Activated CD4-positive, CD25-positive, alpha-beta regulatory T cell treated with anti-CD3 and anti-CD28 coated beads, Interleukin-2, amount 50 U/mL, for 24 hours (primary cell): ENCODE measurements at places on chromosomes 3 and 15.

GRCh38 chr3:157445857-157446256 is 9.2 kb downstream of the PTX3 start:
- ATAC-seq: no peak

DNA sequence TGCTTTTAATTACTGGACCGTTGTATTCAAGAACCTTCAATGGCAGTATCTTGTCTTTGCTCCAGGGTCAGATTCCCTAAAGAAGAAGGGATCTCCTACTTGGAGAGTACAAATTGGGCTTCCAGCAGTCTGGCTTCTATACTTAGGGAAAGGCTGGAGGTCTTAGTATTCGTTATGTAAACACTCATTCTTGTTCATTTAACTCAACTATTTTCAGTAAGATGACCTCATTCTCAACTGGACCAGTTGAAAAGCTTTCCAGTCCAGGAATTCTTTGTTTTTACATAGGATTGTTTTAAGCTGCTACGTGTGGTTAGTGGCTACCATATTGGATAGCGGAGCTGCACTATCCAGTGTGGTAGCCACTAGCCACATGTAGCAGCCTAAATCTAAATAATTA is 4.6 kb downstream of the SENP5 start:
- no peak for ATAC-seq

- no peak for ATAC-seq
Measured at GRCh38 chr3:171528102-171528501, 67.9 kb upstream of the TNIK start.

GRCh38 chr15:52288051-52288942 is 7.3 kb downstream of the MYO5C start:
- ATAC-seq: no peak

GRCh38 chr3:16512435-16513140 is 911 bp downstream of the RFTN1 start:
- ATAC-seq: peak; percentile 37

GRCh38 chr3:83913381-83913780 is 1045.4 kb upstream of the CADM2 start:
- ATAC-seq: no peak

DNA sequence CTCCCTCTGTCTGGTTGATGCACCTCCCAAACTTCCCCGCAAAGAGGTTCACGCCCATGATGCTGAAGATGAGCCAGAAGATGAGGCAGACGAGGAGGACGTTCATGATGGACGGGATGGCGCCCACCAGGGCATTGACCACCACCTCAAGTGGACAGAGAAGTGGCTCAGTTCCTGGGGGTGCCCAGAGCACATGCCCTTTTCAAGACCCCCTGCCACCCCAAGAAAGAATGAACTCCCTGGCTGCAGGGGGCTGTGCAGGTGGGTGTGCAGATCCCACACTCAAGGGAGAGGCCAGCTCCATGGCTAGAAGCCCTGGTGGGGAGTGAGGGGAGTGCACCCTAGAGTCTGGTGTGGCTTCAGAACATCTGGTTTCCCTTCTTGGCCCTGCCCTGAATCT is 64.1 kb downstream of the EXOG start:
- no peak for ATAC-seq

DNA sequence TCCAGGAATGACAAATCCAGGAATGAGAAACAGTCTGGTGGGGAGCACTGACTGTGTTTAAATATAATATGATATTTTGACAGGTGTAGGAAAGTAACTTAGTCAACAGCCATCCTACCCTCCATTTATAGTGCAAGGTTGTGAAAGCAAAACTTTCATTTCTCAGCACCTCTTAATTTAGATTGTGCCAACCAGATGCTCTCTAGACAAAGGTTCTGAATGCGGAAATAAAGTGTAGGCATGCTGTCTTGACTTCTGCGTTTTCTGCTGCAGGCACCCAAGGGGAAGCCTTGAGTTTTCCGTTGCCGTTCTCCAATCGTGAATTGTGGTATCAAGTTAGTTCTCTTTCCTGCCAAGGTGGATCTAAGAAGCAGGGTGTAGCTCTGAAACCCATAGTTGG is 261.9 kb upstream of the SUCLG2 start:
- no peak for ATAC-seq

DNA sequence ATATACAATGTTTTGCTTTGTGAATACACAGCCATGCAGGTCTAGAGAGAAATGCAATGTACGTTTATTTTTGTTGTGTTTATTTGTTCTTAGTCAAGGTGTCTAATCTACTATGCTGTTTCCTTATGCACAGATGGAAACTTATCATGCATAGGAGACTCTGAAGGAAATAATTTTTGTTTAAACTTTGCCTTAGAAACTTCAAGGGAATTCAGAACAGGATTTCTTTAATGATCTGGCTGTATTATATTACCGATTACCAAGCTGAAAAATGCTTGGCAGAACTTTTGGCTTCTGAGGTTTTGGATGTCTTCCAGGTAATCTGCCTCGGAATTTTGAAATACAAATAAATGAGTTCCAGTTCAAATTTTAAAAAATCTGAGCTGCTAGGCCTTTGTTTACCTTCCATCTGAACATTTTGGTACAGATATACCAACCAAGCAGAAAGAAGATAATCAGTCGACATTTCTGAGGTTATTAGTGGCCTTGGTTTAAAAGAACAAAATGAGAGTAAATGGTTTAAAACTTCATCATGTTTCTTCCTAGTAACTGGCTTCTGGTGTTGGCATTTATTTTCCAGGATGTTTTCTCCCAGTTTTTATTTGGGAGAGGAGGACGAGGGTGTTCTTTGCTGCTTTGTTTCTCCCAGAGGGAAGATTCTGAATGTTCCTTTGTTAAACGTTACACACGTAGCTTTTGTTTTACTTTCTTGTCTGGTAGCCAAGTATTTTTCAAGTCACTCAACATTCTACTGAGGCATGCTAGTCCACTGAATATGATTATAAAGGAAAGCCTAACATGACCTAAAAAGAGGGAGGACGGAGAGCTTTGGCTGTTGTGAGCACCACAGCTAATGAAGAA is 421.8 kb upstream of the TBL1XR1 start:
- ATAC-seq: no peak

DNA sequence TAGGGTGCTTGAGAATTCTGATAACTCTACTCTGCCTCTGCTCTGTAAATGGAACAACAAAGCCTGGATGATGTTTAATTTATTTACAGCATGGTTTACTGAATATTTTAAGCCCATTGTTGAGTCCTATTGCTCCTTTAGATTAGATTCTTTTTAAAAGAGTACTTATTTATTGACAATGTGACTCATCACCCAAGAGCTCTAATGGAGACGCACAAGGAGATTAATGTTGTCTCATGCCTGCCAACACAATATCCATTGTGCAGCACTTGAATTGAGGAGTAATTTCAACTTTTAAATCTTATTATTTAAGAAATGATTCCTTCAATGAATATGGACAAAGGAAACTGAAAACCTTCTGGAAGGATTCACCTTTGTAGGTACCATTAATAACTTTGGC is 691.4 kb downstream of the ZBBX start:
- no peak for ATAC-seq

DNA sequence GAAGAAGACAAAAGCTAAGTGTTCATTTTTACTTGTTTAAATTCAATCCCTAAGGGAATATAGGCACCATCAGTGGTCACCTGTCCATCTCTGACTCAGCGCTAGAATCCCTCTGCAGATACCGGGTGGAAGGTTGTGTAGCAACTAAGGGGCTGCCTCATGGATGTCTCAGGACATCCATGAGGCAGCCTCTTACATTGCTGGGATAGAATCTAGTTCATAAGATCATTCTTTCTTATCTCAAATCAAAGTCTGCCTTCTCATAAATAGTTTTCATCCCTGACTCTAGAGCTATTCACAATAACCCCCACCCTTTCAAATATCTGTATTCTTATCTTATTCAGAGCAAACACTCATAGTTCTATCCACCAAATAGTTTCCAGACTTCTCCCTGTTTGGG is 38.1 kb downstream of the HSPBAP1 start:
- ATAC-seq: no peak

GRCh38 chr3:185423178-185423577 is 60.2 kb downstream of the MAP3K13 start:
- ATAC-seq: no peak

DNA sequence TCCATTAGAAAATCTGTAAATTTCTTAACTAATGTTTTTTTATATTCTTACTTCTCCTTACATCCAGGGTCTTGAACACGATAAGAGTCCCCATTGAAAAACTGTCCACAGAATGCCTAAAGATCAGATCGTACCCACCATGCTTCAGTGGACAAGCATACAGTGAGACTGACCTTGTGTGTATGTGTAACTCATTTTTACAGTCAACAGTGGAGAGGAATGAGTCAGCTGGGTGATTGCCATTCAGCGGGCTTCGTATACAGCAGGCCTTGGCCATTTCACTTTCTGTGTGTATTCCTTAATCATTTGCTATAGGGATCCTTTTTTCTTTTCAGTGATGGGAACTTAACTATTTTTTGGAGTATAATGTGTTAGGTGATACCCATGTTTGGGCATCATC is 10.6 kb downstream of the PARP14 start:
- no peak for ATAC-seq

DNA sequence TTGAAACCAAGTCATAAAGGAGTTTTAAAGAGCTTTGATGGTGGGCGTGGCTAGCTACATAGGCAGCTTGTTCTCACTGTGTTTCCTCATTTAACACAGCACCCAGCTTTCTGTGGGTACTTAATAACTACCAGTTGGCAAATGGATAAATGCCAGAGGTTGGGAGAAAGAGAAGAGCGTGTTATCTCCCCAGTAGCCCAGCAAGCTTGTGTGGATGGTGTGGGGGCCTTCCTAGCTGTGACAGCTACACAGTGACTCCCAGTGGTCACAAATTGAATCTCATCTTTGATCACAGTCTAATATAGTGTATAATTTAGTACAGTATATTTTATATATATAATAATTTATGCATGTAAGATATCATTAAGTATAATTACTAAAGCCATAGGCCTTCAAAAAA is 984.1 kb downstream of the EPHA3 start:
- no peak for ATAC-seq

GRCh38 chr3:55482496-55483195 is 4.5 kb downstream of the WNT5A start:
- ATAC-seq: no peak

GRCh38 chr3:33787328-33788009 is 11.0 kb upstream of the PDCD6IP start:
- peak; percentile 71 for ATAC-seq

- ATAC-seq: no peak
Measured at GRCh38 chr3:149771652-149772271, 19.5 kb upstream of the COMMD2 start.

- ATAC-seq: no peak
Measured at GRCh38 chr15:39510001-39510701, 70.7 kb upstream of the THBS1 start.

GRCh38 chr3:463252-464192 is 267.0 kb downstream of the CHL1 start:
- no peak for ATAC-seq

DNA sequence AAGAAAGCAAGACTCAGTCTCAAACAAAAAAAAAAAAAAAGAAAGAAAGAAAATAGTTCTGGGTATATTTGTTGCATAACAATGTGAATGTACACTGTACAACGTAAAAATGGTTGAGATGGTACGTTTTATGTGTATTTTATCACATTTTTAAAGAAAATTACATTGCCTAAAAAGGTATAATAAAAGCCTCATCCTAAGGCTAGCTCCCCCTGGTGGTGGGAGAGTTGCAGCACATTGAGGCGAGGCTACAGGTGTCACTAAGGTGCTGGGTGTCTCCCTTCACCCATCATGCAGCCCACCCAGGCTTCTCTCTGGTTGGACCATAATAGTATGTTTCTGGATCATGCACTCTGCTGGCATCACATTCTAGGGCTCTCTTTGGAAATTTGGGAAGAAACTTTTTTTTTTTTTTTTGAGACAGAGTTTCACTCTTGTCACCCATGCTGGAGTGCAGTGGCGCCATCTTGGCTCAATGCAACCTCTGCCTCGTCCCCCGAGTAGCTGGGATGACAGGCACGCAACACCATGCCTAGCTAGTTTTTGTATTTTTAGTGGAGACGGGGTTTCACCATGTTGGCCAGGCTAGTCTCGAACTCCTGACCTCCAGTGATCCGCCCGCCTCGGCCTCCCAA is 12.4 kb upstream of the RAB11A start:
- ATAC-seq: peak; percentile 84

GRCh38 chr3:198030125-198030524 is 70.1 kb downstream of the LMLN start:
- no peak for ATAC-seq

DNA sequence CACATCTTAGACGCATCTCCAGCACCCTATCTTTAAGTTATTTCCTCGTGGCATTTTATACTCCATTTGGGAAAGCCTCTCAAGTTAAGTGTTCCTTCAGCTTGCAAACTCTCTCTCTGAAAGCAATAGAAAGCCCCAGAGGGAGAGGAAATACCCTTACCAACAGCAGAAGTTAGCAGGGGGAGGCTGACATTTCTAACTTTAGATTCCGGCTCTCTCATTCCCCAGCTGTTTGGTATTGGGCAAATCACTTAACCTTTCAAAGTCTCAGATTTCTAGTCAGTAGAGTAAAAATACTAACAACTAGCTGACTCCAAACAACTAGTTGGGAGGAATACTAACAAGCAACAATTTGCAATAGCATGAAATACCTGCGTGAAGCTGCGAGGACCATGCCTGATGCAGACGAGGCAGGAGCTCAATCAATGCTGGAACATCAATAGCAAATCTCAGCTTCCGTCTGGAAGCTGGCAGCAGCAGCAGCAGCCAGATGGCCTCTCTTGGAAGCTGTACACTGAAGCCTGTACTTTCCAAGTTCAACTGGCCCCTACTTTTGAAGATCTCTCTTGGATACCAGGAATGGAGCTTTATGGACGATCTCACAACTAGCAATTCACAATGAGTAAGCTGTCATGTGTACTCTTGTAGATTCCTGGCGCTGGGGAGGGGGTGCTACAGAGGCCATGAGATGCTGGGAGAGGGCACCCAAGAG is 47.8 kb downstream of the THBS1 start:
- ATAC-seq: no peak
